ENCODE measurements at places on chromosomes 6 and 20.

DNA sequence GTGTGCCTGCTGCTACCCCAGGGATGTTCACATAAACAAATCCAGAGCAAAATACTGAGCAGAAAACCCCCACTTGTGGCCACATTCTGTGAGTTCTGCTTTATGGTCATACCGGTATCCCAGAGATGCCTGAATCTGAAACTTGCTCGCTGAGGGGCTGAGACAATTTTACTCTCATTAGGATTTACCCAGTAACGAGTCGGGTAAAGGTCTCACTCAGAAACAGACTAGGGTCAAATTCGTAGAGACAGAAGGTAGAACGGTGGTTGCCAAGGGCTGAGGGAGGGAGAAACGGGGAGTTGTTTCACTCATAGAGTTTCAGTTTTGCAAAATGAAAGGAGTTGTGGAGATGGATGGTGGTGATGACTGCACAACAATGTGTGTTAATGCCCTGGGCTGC lies 45.4 kb upstream of the NKX2-2 start:
- no peak for DNase-seq

GRCh38 chr6:23213651-23214050 lies 644.3 kb downstream of the HDGFL1 start:
- DNase-seq: no peak

DNA sequence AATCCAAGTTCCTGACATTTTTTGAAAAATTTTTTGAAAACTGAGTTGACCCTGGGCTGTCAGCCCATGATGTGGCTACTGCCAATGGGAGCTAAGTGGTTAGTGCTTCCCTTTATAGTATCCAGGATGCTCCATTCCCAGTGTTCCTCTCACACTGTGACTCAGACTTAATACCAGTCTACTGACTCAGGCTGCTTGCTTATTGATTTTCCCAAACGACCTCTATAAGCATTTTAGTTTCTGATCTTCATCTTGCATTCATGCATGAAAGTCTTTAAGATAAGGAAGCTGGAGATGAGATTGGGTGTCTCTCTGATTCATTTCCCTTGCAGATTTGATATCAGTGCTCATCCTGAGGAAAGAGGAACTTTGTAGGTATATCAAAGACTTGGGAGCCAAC lies 560.0 kb downstream of the TBC1D32 start:
- DNase-seq: no peak

DNA sequence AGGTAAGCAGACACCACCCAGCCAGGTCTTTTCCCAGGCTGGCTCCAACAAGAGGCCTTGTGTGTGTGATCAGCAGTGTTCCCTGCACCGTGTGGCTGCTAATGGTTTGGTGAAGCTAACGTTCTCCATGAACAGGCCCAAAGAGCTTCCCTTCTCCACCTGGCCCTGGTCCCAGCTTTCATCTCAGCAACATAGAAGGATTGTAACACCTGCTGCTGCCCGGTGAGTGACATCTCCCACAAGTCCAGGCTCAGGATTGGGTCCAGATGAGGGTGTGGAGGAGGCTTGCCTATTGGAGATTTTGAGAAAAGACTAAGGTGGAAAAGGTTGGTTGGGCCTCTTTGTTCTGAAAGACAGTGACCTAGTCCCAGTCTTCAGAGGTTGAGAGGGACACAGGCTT lies 89.6 kb downstream of the TMEM242 start:
- no peak for DNase-seq

- no peak for DNase-seq
Measured at GRCh38 chr6:137744877-137745276, 122.2 kb upstream of the TNFAIP3 start.

- no peak for DNase-seq
Measured at GRCh38 chr20:6000871-6001270, 50.4 kb downstream of the MCM8 start.

DNA sequence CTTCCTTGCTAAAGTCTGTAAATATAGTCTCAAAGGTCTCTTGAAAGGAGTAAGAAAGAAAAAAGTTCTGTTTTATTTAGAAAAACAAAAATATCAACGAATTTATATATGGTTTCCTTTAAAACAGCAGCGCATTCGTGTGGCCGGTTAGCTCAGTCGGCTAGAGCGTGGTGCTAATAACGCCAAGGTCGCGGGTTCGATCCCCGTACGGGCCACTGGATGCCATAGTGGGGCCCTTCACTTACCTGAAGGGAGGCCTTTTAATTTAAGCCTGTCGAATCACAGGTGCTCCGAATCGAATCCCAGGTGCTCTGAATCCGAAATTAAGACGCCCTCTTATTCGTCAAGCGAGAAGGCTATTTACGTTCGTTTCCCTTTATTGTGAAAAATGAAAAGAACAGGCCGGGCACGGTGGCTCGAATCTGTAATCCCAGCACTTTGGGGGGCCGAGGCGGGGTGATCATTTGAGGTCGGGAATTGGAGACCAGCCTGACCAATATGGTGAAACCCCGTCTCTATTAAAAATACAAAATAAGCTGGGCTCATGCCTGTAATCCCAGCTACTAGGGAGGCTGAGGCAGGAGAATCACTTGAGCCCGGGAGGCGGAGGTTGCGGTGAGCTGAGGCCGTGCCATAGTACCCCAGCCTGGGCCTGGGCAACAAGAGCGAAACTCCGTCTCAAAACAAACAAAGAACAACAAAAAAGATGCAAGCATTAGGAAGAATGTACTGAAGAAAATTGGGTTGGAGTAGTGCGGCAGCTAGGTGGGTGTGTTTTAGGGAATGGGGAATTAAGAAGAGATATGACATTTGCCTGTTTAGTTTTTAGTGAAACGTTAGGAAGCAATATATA lies 195.8 kb upstream of the ZNF184 start:
- peak; percentile 45 for DNase-seq

DNA sequence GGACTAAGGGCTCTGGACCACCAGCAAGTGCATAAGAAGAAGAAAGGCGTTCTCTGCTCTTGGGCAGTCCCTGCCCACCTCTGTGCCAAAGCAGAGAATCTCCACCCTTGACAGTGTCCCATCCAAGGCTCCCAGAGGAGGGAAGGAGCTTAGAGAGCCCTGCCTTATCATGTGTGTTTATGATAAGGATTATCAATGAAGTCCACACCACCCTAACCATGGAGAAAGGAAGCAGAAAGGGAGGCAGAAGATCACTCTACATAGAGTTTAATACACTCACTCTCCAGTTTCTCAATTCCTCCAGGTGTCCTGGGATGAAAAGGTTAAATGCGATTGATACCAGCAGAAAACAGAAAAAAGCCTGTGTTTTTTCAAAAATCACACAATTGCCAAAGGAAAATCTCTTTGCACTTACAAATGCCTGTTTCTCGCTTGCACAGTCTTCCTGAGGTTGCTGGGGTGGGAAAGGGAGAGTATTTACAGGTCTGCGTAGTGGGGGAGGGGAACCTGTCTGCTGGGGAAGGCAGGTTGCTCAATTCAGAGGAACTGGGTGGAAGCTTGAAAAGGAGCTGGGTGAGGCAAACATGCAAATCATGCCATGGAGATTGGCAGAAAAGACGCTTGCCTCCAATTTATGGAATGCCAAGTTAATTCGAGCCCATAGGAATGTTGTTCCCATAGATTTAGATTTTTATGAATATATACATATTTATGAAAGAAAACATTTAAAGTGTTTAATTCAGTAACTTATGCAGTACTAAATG lies 104.0 kb downstream of the EYA2 start:
- peak; percentile 15 for DNase-seq

- peak; percentile 38 for DNase-seq
Measured at GRCh38 chr6:1604158-1605003, 5.3 kb upstream of the FOXC1 start.

- DNase-seq: no peak
Measured at GRCh38 chr6:45965007-45965406, 50.7 kb downstream of the CLIC5 start.

- no peak for DNase-seq
Measured at GRCh38 chr6:40444811-40445210, 142.4 kb downstream of the LRFN2 start.

- DNase-seq: no peak
Measured at GRCh38 chr6:13581700-13582229, 7.4 kb downstream of the SIRT5 start.

DNA sequence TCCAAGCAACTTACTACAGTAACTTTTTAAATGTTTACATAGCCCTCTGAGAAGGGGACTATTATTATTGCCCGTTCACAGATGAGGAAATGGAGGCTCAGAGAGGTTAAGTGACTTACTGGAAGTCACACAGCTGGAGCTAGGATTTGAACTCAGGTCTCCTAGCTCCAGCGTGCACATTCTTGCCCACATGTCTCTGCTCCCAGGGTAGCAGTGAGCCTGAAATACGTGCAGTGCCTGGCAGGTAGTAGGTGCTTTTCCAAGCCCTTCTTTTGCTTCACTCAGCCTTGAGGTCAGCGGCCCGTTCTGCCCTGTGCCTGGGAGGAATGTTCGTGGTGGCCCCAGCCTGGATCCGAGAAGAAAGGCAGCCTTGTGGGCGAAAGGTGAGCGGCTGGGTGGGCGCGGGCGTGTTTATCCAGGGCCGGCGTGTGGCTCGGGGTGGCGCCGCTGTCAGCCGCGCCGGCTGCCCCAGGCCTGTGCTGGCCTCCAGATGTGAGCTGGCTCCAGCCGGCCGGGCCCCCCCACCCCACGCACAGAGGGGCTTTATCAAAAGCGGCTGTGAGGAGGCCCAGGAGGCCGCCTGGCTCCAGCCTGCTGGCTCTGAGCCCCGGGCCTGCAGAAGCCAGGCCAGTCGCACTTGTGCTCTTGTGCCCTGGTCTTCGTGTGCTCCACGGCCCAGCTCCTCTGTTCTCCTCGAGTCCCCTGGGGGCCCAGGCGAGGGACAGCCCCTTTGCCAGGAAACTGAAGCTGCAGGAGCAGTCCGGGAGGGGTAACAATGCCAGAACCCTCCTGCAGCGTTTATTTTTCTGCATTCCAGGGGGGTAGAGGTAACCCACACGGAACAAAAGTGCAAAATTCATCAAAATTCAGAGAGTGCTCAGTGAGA lies 58.1 kb downstream of the UBE2V1 start:
- no peak for DNase-seq

- no peak for DNase-seq
Measured at GRCh38 chr6:93040375-93040774, 379.0 kb downstream of the EPHA7 start.

DNA sequence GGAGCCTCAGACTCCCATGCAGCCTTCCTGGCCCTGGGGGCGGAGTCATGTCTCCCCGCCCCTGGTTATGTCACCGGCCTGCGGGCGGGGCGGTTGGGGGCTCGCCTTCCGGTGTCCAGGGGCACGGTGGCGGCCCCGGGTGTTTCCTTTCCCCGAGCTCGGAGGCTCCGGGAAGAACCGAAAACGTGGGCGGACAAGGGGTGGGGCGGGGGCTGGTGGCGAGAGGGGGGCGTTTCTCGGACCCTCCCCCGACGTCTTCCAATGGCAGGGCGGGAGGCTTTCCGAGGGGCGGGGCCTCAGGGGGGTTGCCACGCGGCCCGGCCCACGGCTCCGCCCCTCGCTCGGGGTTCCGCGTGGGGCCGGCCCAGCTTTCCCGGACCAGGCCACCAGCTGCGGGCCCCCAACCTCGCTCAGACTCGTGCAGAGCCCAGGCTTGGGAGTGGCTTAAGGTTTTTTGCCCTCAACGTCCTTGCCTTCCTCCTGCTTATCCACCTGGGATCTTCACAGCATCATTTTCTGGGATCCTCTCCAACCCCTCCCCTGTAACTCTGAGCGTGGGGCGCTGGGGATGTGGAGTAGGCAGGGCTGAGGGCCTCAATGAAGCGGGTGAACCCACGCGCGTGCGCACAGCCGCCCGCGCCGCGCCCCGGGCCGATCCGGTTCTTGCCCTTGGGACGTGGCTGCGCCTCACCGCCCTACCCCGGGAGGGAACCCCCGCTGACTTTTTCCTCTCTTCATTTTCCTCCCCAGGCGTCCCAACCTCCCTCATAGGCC lies 2.1 kb upstream of the NRN1 start:
- peak; percentile 76 for DNase-seq

Measured in HL-60 (cell line).